Stimulated activated CD8-positive, alpha-beta memory T cell treated with anti-CD3 and anti-CD28 coated beads, Interleukin-4, amount 100 ng/mL, for 4 hours (primary cell): ENCODE measurements at places on chromosomes 16 and 17.
A peak's percentile ranks its signal among the peaks of the same experiment; 100 is the strongest.

- peak; percentile 12 for DNase-seq
Observed at GRCh38 chr17:66373944-66374817, 71.8 kb downstream of the PRKCA start.

- DNase-seq: no peak
Observed at GRCh38 chr16:74888232-74888862, 96.6 kb downstream of the WDR59 start.

DNA sequence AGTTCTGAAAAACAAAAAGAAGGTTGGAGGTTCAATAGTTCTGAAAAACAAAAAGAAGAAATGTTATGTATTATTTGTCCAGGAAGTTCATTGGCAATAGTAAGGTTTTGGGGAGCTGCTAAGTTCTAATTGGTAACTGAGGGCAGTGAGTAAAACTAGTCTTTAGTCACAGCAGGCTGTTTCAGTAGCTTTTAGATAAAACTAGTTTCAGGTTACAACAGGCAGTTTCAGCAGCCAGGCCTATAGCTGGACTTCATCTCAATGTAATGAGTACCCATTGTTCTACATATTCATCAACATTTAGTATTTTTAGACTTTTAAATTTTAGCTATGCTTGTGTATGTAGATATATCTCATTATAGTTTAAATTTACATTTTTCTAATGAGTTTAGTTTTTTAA is 639.3 kb downstream of the TOX3 start:
- DNase-seq: no peak

DNA sequence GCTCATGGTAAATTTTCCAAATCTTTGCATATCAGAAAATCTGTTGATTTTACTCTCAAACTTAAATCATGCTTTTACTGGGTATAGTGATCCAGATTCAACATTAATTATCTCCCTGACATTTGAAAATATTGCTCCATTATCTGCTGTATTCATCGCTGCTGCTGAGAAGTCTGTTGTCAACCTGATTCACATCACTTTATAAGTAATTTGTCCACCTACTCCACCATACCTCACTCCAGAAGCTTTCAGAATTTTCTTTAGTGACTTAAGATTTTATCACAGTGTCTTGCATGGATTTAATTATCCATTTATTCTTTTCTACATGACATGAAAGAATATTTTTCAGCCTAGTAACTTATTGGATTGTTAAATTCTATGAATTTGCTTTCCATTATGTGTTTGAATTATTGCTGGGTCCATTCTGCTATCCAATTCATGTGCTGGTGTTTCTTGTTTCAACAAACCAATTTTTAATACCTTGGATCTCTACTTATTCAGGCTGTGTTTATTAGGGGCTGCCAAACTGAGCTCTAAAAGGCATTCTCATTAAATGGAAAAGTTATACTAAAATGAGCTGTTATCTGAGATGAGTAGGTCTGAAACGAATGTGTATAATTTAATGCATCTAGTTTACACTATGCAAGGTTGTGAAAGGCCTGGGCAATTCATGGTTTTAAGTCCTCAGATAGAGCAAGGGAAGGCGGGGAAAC is 519.3 kb upstream of the CDH11 start:
- no peak for DNase-seq

GRCh38 chr17:5971969-5972368 is 98.2 kb upstream of the WSCD1 start:
- DNase-seq: no peak

GRCh38 chr17:81402530-81402941 is 7.3 kb downstream of the BAHCC1 start:
- DNase-seq: no peak

DNA sequence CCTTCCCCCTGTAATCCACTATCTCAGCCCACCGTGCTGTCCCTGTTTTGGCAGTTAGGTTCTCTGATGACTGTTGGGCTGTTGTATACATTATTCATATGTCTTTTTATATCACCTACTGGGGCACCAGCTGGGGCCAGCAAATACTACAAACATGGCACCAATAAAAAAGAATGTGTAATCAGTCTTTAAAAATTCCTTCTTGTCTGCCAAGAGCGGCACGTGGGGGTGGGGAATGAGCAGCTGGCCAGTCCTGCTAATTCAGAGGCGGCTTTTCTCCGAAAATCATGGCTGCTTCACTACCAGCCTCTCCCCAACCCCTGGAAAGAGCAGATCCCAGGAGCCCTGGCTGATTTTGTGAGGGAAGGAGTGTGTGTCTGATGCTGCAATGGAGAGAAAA is 77.7 kb upstream of the EEF2KMT start:
- DNase-seq: no peak

DNA sequence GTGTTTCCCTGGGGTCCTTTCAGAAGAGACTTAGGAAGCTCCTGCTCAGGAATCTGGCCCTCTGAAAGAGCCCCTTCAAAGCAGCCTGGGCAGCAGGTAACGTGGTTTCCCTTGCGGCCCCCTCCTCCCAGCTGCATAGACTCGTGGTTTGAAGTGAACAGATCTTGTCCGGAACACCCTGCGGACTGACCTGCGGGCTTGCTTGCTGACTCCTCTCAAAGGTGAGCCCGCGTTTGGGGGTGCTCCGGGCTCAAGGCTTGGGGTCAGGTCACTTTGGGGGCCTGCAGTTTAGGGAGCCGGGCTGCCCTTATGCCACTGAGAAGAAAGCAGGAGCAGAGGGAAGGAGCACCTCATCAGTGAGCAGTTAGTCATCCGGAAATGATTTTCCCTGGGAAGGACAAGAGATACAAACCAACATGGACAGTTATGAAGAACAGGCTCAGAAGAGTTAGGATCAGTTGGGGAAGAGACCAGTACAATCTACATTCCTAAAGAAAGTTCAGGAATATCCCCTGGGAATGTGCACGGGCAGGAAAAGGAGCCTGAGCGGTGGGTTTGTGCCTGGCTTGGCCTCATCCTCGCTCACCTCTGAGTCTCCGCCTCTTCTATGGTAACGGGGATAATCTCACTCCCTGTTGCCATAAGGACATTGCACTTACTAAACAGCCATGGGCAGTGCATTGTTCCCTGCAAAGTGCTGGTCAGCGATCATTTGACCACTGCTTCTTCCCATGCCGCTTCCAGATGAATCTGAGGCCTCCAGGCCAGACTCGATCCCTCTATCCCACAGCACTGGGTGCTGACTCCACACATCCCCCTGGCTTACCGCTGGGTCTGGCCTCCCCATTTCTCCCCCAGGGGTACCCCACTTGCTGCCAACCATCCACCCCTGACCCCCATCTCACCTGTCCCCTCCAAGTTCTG is 10.0 kb downstream of the LDHD start:
- no peak for DNase-seq

DNA sequence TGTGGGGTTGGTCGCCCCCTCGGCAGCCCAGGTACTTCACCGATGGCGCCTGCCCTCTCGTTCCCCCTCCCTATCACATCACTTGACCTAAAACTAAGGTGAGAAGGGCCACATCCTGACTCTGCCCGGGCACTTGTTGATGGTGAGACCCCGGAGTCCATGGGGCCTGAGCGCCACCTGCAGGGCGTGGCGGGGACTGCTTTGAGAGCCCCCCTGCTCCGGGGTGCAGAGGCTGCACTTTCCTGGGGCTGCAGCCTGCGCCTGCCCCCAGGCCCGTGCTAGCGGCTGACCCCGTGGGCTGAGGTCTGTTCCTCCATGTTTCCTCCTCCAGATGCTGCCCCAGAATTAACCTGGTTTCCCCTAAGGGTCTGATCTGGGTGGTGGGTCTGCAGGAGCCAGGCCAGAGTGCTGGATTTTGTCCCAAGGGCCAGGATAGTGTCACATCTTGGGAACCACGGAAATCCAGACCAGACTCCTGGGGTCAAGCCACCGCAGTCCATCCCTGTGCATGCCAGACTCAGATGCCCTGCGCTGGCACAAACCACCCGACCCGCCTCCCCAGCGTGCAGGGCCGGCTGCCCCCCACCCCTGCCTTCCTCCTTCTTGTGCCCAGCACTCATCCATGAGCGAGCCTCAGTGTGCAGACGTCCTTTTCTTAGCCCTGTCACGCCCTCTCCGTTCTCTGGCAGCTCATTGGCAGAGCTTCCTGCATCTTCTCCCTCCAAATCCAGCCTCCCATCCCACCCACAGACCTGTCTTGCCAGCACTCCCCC is 2.7 kb downstream of the NDUFAF8 start:
- DNase-seq: no peak

- no peak for DNase-seq
Observed at GRCh38 chr17:42519546-42520491, 16.2 kb upstream of the NAGLU start.

DNA sequence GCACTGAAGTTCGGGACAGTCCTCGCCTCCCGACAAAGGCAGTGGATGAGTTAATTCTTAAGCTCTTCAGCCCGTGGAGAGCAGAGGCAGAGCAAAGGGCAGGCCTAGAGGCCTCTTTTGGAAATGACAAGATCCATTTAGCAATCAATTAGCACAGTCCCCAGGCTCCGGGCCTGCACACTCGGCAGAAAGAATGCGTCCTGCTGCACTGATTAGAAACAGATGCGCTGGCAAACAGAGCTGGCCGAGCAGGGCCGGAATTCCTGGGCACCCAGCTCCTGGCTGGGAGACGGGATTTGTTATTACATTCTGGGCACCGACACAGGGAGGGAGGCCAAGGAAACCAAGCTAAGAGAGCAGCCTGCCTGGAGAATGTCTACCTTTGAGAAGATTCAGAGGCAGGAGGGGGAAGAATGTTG is 162.9 kb downstream of the COPRS start:
- DNase-seq: no peak
